Activated CD8-positive, alpha-beta memory T cell treated with anti-CD3 and anti-CD28 coated beads, Interleukin-2, amount 10 ng/mL, durations not matched to agents 7 days and 5 days (primary cell): ENCODE measurements at places on chromosomes 2 and 18. TPM values are rescaled to one million over a fixed set of nuclear protein-coding genes. Genes with fewer than 3 reads are reported as not detected.

DNA sequence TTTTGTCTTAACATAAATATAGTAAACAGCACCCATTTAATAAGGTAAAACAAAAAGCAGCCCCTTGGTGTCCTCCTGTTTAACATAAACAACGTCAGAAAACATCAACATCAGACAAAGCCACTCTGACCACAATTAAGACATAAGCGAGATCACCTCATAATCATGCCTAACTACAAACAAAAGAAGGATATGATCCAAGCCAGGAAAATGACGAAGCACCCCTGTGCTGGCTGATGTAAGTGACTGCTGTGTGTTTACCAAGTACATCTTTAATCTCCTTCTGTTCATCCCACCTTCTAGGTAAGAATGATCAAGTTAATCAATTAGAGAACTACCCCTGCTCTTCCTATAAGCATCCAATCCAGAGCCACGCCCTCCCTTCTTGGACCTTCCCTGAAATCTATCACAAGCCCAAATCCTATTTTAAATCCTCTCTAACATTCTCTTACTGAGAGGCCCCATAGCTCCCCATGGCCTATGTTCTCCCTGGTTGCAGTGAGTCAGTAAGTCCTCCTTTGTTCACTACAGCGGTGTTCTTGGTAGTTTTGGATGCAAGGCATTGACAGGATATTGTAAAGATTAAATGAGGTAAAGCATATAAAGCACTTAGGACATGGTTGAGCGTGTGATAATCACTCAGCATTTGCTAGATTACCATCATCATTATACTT lies 424.2 kb downstream of the TSN start:
- DNase-seq = no peak

GRCh38 chr2:109452318-109453305 lies 161.2 kb downstream of the SEPTIN10 start:
- no peak for DNase-seq

DNA sequence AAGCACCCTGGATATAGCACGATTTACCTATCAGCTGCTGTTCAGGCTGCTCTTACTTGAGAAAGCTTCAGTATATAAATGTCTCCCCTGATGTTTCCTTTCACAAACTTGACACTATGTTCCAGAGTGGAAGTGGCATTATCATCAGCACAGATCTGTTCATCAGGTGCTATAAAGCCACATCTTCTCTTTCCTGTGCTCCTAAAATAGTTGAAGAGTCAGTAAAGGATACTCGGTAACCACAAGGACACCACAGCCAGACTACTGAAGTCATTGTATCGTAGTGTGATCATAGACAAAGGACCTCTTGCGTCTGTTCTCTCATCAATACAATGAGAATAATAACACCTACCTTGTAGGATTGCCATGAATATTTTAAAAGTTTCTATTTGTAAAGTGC lies 841.0 kb upstream of the CELF4 start:
- DNase-seq = no peak

GRCh38 chr18:9647496-9648323 lies 33.4 kb upstream of the PPP4R1 start:
- DNase-seq = no peak

DNA sequence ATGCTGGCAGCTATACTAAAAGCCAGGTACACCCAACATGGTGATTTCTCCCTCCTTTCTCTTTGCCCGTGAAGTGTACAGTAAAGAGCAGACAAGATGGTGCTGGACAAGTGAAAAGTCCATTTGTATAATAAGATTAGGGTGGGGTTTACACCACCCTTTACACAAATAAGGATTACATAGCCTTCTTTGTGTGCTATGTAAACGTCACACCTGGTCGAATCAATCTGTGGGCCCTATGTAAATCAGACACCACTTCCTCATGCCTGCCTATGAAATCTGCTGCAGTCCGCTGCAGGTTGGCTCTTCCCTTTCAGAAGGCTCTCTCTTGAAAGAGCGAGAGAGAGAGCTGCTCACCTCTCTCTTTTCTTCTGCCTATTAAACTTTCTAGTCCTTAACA lies 1054.3 kb upstream of the SLC39A10 start:
- DNase-seq = no peak

GRCh38 chr2:25373269-25373981 lies 31.7 kb upstream of the DNMT3A start:
- DNase-seq = no peak

DNA sequence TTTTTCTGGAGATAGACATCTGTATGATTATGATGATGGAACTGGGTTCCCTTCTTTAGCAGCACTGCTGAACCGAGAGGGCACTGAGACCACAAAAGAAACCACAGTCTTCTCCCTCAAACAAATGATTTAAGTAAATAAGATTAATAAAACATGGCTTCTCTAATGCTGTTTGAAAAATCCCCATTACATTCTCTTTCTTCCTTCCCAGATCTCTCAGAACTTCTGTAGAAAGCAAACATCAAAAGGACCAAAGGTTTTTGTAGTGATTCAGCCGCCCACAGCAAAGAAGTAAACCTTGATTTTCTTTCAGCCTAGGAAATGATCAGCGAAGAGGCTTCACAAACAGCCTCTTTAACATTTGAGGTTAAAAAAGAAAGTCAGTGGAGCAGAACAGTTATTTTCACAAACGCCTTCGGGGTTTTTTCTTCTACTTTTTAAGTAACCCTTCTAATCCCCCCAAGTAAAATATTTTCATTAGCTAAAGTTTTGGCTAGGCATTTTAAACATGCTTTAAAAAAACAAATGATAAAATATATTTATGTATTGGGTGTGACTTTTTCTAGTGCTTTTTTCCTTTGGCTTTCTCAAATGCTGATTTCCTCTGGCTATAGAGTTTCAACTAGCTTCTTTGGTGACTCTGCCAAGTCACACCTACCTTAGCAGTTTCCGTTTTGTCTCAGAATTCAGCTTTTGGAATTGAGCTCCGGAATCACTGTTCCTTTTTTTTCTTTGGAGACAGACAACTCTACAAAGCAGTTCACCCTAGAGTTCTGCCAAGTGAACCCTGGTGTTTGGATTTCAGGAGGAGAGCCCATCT lies 89.6 kb downstream of the UPP2 start:
- DNase-seq = no peak

DNA sequence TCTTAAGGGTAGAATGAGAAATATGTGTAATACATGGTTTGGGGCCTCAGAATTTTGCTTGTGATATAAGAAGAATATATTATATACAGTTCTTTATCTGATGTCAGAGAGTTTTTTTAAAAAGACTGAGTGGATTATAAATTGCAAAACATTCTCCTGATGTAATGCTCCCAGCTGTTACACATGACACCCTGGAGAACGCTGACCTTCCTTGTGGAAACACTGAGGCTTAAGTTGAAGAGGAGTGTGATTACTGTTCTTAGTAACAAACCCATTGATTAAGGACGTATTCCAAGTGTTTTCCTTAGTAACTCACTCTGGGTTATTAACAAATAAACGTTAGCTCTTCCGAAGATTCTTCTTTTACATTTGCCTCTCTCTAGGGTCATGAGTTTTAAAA lies 1069.3 kb upstream of the CNTNAP5 start:
- no peak for DNase-seq

DNA sequence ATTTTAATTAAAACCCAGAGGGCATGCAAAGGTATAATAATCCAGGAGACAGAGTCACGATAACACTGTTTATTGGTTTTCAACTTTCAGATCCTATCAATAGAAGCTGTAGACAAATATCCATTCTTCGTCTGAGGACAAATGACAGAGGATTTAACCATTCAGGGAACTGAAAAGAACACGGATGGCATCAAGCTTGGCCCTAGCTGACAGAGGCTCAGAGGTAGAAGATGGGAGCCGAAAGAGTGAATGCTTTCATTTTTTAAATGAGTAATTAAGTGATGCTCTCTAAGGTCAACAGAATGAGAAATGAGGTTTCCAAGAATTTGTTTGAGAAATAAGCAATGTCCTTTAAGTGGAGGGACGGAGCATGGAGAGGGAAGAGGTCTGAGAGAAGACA lies 62.1 kb downstream of the BCL2 start:
- DNase-seq = no peak

- DNase-seq = no peak
These were observed 25.4 kb downstream of the USP14 start for GRCh38 chr18:183769-184168.

GRCh38 chr2:221612800-221613199 lies 40.7 kb upstream of the EPHA4 start:
- DNase-seq = no peak

GRCh38 chr2:239574434-239575156 lies 173.8 kb upstream of the HDAC4 start:
- DNase-seq = no peak

- no peak for DNase-seq
These were observed 763.9 kb downstream of the TSN start for GRCh38 chr2:122519366-122519765.

GRCh38 chr2:95042472-95043271 lies 17.2 kb downstream of the MAL start:
- DNase-seq = no peak

DNA sequence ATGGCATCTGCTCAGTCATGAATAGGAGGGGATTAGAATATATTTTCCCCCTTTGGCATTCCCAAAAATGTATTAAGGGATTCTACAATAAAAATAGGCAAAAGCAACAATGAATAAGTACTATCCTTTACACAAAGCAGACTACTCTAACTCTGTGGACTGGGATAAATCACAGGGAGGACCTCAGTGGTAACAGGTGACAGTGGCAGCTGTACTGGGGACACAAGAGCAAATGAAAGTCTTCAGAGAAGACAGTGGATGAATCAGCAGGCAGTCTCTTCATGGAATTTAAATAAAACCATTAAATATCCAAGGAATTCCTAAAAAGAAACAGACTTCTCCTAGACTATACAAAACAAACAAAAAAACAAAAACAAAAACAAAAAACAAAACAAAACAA lies 4.8 kb downstream of the CDH7 start:
- DNase-seq = no peak

DNA sequence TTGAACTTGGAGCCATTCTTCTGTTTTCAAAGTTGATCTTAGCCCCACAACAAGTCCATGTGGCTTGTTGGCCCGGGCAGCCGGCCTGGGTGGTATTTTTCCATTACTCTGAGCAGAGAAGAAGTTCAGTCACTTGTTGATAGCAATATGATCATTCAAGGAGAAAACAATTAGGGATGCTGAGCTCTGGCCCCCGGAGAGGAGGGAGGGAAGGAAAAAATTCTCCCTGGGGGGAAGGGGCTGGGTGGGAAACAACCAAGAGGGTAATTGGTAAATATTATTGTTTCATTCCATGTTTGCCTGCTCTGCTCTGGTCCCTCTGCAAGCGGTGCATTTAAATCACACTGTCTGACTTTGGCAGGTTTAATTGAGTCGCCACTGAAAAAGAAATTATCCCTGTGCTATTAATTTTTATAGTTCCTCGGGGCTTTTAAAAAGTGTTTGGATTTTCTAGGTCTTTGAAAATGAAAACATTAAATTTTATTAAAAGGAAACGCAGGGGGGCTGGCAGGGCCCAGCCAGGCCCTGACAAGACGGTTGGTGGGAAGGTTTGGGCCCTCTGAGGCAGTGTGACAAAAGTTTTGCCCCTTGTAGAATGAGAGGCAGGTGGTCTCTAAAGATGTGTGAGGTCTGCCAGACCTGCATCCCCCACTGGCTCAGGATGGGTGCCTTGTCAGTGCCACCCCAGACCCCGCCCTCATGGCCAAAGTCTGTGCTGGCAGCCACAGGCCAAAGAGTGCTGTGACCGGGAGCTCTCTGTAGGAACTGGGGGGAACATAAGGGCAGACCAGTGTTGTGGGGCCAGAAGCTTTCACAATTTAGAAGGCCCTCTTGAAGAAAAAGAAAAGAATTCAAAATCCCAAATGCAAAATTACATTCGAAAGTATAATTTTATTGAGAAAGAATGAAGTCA lies 52.5 kb upstream of the SLC14A2 start:
- DNase-seq = no peak

DNA sequence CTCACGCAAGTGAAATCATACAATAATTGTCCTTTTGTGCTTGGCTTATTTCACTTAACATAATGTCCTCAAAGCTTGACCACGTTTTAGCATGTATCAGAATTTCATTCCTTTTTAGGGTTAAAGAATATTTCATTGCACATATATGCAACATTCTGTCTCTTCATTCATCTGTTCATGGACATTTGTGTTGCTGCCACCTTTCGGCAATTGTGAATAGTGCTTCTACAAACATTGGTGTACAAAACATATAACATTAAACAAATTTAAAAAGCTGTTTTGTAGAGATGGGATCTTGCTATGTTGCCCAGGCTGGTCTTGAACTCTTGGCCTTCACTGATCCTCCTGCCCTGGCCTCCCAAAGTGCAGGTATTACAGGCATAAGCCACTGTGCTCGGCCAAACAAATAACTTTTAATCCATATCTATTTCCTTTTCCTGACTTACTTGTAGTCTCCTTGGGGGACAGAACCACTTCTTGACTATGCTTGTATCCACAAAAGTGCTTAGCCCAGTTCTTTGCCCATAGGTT lies 209.3 kb downstream of the SLC4A3 start:
- DNase-seq = no peak

GRCh38 chr2:74474899-74475298 lies 2.4 kb upstream of the MRPL53 start:
- no peak for DNase-seq

DNA sequence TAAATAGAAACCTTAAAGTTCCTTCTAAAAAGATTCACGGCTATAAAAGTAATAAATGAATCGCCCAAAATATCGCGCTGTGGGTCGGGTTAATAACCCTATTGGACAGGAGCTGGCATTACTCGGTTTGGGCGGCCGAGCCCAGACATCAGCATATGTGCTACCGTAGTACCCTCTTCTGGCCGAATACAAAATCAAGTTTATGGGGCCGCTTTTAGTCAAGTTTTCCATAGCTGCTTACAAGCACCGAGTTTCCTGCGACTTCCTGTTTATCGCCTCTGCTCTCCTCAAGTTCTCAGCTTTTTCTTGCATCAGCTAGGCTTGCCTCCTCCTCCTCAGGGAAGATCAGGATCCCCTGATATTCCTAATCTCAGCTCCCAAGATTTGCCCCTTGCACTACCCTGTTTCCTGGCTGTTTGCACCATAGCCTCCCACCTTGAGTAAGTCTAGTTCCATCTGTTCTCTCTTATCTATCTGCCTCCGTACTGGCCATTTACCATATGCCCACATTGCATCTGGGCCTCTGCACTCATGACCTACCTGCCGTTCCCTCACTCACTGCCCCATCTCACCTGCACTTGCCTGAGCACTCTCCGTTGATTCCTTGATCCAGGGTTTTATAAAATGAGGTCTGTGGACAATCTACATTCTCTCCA lies 56.1 kb downstream of the SLC35F5 start:
- peak; percentile 84 for DNase-seq

GRCh38 chr18:6591491-6591890 lies 138.0 kb upstream of the ARHGAP28 start:
- DNase-seq = no peak

- DNase-seq = no peak
These were observed 678.7 kb downstream of the EPHA4 start for GRCh38 chr2:220893411-220893810.

The PMAIP1 gene
- 54.7 TPM for total RNA-seq

The C1D gene
- 24.1 TPM for total RNA-seq

The TEX44 gene
- total RNA-seq = not detected

The LBX2 gene
- total RNA-seq = 1.3 TPM

The ABHD1 gene
- total RNA-seq = 0.29 TPM

The CNTNAP5 gene
- not detected for total RNA-seq

The ITGB6 gene
- total RNA-seq = not detected

The LIPT1 gene
- total RNA-seq = 5.3 TPM

The MEIS1 gene
- not detected for total RNA-seq
